Stimulated activated CD8-positive, alpha-beta memory T cell treated with anti-CD3 and anti-CD28 coated beads, Interleukin-12 subunit alpha, Interleukin-12 subunit beta, amount 100 ng/mL, for 4 hours (primary cell): ENCODE measurements at places on chromosomes 7 and 10.

DNA sequence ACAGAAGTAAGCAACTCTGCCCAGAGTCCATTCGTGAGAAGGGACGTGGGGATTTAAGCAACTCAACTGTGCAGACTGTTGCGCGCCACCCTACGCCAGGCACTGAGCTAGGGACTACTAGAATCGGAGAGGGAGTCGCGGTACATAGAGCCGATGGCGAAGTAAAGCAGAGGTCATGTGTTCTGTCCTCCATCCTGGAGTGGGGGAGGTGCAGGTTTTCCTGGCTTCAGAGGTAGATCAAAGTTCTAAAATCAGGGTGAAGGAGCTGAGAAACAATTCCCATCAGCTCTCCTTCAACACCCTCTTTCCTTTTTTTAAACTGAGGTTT, 23.2 kb downstream of the SLC35G1 start:
- DNase-seq, result no peak

DNA sequence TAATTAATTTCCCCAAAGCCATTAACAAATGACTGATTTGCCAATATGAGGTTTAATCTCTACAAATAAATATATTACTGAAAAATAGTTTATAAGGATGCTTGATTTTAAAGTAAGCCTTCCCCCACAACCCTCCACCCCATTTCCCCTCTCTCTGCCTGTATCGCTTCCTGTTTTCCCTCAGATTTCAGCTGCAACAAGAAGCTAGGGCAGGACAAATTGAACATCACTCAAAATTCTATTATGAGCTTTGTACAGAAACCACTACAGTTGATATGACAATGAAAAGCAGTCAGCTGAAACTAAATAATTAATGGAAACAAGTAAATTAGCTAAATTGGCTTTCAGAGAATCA, 109.0 kb upstream of the SP4 start:
- no peak for DNase-seq

- DNase-seq, result no peak
Observed at GRCh38 chr10:34933676-34934075, 118.6 kb upstream of the PARD3 start.

DNA sequence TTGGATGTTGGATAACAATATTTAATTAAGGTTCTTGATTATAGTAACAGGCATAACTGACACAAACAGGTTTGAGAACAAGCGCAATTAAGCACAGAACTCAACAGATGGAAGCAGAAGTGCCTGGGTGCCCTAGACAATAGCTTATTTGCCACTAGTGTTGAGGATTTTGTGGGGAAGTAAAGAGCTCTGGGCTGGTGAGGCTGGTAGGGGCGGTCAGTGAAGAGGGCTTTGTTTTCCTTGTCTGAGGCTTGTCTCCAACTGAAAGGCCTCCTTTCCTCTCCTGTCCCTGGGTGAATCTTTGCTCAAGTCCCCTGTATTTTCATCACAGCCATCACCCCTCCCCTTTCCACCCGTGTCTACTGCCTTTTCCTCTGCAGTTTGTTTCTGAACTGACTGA, 104.6 kb downstream of the KAT6B start:
- DNase-seq, result no peak

GRCh38 chr10:58275261-58275660, 6.3 kb downstream of the CISD1 start:
- DNase-seq, result no peak

DNA sequence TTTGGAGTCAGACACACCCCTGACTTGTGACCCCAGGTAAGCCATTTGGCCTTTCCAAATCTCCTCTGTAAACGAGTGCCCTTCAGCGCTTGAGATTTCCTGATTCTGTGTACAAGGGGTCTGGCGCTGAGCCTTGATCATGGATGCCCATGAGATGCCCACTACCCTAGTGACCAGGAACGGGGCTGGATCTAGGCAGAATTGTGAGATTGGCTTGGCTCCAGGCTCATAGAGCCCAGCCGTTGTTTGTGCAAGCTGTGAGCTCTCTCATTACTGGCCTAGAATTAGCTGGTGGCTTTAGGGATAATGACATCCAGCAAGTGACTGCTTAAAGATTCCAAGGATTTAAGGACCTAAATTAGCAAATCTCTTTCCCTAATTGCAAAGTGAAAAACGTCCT, 84.9 kb downstream of the CAMK1D start:
- DNase-seq, result no peak

GRCh38 chr7:118629898-118630438, 405.5 kb downstream of the ANKRD7 start:
- no peak for DNase-seq

GRCh38 chr10:110431659-110432058, 66.0 kb upstream of the DUSP5 start:
- DNase-seq, result no peak

DNA sequence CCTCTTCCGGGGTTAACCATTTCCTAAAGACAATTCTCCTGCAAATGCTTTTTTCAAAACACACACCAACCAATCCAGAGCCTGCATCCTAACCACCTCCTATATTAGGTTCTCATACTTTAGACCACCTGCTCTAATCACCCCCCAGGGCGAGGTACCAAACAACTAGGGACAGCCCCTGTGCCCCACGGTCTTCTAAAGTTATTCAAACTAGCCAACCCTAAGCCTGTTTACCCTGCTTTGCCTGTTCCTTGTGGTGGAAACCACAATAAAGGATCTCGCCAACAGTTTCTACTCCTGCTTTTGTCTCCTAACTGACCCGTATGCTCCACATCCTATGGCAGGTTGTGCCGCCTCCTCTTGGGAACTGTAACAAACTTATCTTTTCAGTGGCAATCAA, 21.1 kb downstream of the SP4 start:
- no peak for DNase-seq

DNA sequence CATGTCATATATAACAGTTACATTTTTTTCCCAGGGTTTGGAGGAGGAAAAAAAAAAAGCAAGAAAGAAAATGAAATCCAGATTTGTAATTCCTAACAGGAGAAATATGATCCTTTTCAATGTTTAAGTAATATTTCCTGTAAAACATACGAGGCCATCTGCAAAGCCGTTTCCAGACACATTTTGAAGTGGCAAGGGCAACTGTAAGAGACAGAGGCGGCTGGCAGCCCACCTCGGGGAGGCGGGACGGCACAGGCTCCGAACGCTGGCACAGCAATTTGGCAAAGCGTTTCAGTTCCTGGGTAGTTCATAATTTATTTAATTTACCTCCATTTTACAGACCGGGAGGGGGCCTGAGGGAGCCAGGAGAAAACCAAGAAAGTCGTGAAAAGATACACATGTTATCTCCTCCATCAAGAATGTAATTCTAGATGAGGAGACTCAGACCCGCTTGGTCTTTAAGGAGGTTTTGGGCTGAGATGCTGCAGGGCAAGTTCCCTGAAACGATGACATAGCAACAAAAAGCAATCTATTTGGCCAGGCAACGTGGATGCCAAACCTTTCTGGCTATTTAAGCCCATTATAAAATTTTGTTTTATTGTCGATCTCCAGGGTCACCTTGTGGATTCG, 448.5 kb upstream of the MKI67 start:
- no peak for DNase-seq

DNA sequence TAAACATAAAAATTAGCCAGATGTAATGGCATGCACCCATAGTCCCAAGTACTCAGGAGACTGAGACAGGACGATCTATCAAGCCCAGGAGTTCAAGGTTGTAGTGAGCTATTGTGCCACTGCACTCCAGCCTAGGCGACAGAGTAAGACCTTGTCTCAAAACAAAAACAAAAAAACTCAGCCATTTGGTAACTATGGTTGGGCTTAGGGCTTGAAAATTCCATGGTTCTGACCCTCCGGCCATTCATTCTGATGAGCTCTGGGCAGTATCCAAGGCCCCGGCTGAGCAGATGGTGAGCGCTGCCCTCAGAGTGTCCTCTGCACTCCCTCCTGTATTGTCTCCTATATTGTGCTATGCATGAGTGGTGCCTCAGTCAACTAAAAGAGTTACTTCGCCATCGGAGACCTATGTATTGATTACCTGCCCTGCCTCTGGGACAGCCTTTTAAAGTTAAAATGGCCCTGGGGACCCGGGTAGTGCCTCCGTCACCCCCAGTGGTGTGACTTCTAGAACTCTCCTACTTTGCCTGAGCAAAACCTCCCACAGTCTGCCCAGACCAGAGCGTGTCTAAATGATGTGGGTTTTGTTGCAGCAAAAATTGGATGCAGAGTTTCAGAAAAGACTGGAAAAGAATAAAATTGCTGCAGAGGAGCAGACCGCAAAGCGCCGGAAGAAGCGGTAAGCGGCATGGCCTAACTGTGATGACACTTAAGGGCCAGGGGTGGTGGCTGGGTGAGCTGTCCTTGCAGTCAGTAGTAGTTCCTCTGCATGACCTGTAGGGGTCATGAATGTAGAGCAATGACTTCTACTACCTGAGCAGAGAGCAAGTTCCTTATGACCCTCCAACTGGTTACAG, 8.1 kb downstream of the PRKRIP1 start:
- DNase-seq, result no peak

DNA sequence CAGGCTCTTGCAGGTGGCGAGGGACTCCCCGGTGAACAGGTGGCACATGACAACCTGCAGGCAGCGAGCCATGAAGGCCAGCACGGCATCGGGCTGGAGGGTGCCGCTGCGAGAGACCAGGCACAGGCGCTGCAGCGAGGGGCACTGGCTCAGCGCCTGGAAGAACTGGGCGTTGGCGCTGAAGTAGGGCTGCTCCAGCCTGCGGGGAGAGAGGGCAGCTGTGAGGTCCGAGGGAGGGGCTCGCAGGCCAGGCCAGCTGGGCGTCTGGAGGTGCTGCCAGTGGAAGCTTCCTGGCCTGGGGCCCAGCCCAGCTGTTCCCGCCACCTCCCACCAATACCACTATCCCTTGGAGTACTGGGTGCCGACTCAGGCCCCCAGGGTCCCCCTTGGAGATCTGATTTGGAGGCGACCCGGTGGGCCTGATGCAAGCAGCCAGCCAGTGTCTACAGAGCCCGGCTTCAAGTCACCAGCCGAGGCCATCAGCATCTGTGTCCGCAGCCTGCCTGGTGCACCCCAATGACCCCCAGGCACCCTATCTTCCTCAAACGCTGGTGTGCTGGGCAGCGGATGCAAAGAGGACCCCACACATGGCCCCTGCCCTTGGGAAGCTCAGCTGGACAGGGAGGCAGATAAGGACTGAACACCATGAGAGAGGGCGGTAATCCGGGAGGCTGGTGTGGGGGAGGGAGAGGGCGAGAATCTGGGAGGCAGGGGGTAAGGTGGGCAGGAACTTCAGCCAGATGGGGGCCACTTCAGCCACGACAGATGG, 67.8 kb upstream of the TNRC18 start:
- no peak for DNase-seq

DNA sequence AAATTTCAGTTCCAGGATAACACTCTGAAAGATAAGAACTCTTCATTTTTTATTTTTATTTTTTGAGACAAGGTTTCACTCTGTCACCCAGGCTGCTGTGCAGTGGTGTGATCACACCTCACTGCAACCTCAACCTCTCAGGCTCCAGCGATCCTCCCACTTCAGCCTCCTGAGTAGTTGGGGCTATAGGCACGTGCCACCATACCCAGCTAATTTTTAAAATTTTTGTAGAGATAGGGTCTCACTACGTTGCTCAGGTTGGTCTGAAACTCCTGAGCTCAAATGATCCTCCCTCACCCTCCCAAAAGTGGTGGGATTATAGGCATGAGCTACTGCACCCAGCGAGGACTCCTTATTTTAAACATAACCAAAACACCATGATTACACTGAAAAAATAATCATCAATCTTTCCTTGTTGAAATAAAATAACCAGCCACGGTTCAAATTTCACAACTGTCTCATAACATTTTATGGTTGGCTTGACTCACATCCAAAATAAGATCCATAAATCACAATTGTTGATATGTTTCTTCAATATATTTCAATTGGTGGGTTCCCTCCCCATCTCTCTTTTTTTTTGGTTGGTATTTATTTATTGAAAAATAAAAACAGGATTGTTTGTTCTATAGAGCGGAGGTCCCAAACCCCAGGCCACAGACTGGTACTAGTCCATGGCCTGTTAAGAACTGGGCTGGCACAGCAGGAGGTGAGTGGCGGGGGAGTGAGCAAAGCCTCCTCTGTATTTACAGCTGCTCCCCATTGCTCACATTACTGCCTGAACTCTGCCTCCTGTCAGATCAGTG, 60.1 kb upstream of the FAM171A1 start:
- no peak for DNase-seq

DNA sequence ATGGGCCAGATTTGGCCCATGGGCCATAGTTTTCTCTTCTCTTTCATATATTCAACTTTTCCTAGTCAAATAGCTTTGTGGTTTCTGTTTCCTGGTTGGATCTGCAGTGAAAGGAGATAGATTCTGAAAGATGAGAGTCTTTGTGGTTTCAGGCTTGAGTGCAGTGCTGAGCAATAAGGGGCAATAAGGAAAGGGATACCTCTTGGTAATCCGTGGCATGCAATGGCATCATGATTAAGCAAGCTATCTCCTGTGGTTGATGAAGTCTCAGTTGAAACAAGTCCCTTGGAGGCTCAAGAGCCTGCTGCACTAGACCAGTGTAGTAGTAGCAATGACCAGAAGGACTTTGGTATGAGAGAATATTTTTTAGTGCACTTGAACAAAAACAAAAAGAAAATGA, 187.7 kb upstream of the CNTNAP2 start:
- DNase-seq, result no peak

DNA sequence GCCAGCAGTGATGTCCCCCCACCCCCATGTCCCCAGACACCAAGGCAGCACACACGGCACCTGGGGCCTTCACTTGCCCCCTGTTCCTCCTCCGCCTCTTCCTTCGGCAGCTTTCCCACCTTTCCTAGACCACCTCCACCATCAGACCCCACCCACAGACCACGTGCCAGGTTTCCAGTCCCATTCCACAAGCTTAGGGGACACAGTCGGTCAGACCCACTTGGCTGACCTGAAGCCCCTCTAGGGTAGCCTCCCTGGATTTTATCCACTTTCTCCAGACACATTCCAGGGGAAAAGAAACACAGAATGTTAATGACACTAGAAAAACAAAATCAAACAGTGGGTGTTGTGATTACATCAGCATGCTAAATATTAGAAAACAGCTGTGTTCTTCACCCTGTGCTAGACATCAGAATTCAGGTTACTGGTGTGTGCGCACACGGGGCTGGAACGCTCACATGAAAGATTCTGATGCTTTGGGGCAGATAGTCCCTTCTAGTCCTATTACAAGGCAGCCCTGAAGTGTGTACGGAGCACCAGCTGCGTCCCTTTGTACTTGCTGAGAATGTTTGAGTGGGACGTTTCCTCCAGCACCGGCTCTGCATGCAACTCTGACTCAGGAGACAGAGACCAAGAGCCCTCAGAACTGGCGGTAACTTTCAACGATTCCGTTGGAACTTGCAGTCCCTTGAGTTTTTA, 75.5 kb upstream of the PPP2R2D start:
- no peak for DNase-seq

- DNase-seq, result no peak
Observed at GRCh38 chr7:27804139-27804538, 64.2 kb downstream of the TAX1BP1 start.
